Vein endothelial cell (primary cell): ENCODE measurements at places on chromosomes 3 and 15. TPM values are rescaled to one million over a fixed set of nuclear protein-coding genes. Genes with fewer than 3 reads are reported as not detected.

Gene GAP43
- not detected in 2 replicates for total RNA-seq

Gene LINGO1
- 0.19 and 0.33 TPM in 2 replicates for total RNA-seq

Gene TMIE
- under 0.01 TPM in 1 of 2 replicates, not detected in the other for total RNA-seq

Gene CCDC39
- total RNA-seq = 0.10 TPM in 1 of 2 replicates, not detected in the other

Gene LDHAL6B
- not detected in 2 replicates for total RNA-seq

Gene C3orf49
- not detected in 2 replicates for total RNA-seq

Gene FANCD2OS
- not detected in 2 replicates for total RNA-seq

Gene GOLGA8M
- total RNA-seq = 1.6 TPM in 1 of 2 replicates, not detected in the other

Gene LPCAT4
- 9.8 and 10.1 TPM in 2 replicates for total RNA-seq

Gene VIPR1
- total RNA-seq = 0.96 and 2.0 TPM in 2 replicates

Gene CXCR6
- total RNA-seq = not detected in 2 replicates

Gene GOLGA6A
- total RNA-seq = not detected in 2 replicates

Gene TMCO5A
- total RNA-seq = not detected in 2 replicates

Gene ADGRG7
- not detected in 2 replicates for total RNA-seq

Gene MOBP
- 0.19 and 0.65 TPM in 2 replicates for total RNA-seq

Gene UQCC5
- total RNA-seq = 3.7 and 4.6 TPM in 2 replicates

Gene P2RY14
- total RNA-seq = not detected in 2 replicates

Gene NR2F2
- total RNA-seq = 36.9 and 39.8 TPM in 2 replicates

Gene KBTBD8
- total RNA-seq = 3.3 and 3.5 TPM in 2 replicates

Gene P2RY12
- total RNA-seq = not detected in 2 replicates

Gene PIGB
- 12.4 and 18.4 TPM in 2 replicates for total RNA-seq

Gene NR1I2
- total RNA-seq = 0.38 TPM in 1 of 2 replicates, not detected in the other

Gene PCLAF
- total RNA-seq = 28.7 and 29.4 TPM in 2 replicates

Gene CAND2
- 0.67 and 5.2 TPM in 2 replicates for total RNA-seq

Gene CHRNB4
- total RNA-seq = not detected in 2 replicates

Gene CCDC54
- not detected in 2 replicates for total RNA-seq

Gene P2RY1
- total RNA-seq = 0.98 and 2.7 TPM in 2 replicates

Gene CAMK1
- total RNA-seq = 23.2 and 25.2 TPM in 2 replicates

Gene PLIN1
- 0.10 TPM in 1 of 2 replicates, not detected in the other for total RNA-seq

Gene SAMMSON
- not detected in 2 replicates for total RNA-seq

Gene SPATA12
- 0.33 and 0.48 TPM in 2 replicates for total RNA-seq

Gene LIPC
- 0.33 TPM in 1 of 2 replicates, not detected in the other for total RNA-seq

Gene SYNM
- total RNA-seq = 5.6 and 9.6 TPM in 2 replicates

Gene ALPK3
- 69.8 and 95.4 TPM in 2 replicates for total RNA-seq

Gene EXD1
- total RNA-seq = not detected in 2 replicates

Gene THPO
- not detected in 2 replicates for total RNA-seq

Gene RBMS3
- 49.6 and 69.6 TPM in 2 replicates for total RNA-seq

Gene MEGF11
- under 0.01 TPM in 1 of 2 replicates, not detected in the other for total RNA-seq

Gene HTR3E
- total RNA-seq = not detected in 2 replicates

Gene SLC25A36
- 56.5 and 63.1 TPM in 2 replicates for total RNA-seq

Gene HES1
- 48.1 and 64.3 TPM in 2 replicates for total RNA-seq

Gene GP5
- total RNA-seq = not detected in 2 replicates

Gene XCR1
- total RNA-seq = not detected in 2 replicates

Gene CPLX3
- not detected in 2 replicates for total RNA-seq

Gene C3orf85
- not detected in 2 replicates for total RNA-seq

Gene PPP4R2
- 62.1 and 63.0 TPM in 2 replicates for total RNA-seq

Gene ACAN
- total RNA-seq = under 0.01 and 0.48 TPM in 2 replicates

Gene MKRN3
- under 0.01 TPM in 1 of 2 replicates, not detected in the other for total RNA-seq

Gene ZNF860
- 0.98 and 4.0 TPM in 2 replicates for total RNA-seq

Gene CCK
- not detected in 2 replicates for total RNA-seq

Gene CA12
- total RNA-seq = 0.98 and 1.2 TPM in 2 replicates
